ENCODE measurements at places on chromosomes 5 and 9.

- DNase-seq: no peak
Observed at GRCh38 chr9:136771907-136772415, 7.6 kb upstream of the LCN15 start.

DNA sequence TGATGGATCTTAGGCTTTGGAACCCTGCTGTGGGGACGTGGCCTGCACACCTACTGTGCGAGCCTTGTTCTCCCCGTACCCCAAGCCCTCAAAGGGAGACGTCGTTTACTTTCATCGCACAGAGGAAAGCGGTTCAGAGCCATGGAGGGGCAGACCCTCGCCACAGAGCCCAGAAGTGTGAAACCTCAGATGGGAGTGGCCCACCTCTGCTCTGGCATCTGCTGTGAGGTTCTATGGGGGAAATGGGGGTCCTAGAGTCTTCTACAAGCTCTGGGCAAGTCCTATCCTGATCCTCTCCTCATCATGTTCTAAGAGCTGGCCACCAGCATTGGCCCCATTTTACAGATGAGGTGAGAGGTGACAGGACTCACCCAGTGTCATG is 3.7 kb upstream of the RNF44 start:
- DNase-seq: no peak

- DNase-seq: peak; percentile 31
Observed at GRCh38 chr9:5364294-5365024, 24.8 kb upstream of the RLN1 start.

- peak; percentile 34 for DNase-seq
Observed at GRCh38 chr5:121251954-121252353, 599.7 kb upstream of the FTMT start.

GRCh38 chr5:132526974-132527564 is 16.3 kb downstream of the IL5 start:
- DNase-seq: peak; percentile 61

- no peak for DNase-seq
Observed at GRCh38 chr5:113218906-113219517, 215.8 kb downstream of the TSSK1B start.

DNA sequence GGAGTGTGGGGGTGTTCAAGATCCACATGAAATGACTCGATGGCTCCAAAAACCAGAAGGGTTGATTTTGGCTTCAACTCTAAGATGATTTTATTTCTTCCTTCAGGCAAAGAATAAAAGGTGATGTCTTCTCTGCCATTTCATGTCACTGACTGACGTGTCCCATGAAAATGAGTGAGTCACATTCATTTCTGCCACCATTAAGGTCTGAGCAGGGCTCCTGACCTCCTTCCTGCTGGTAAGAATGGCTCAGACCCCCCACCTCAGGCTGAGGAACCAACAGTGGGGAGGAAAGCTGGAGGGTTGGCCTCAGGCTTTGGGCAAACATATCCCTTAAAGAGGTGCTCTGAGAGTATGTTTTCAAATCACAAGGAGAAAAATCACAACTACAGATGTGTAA is 53.9 kb upstream of the ZNF354A start:
- DNase-seq: no peak

DNA sequence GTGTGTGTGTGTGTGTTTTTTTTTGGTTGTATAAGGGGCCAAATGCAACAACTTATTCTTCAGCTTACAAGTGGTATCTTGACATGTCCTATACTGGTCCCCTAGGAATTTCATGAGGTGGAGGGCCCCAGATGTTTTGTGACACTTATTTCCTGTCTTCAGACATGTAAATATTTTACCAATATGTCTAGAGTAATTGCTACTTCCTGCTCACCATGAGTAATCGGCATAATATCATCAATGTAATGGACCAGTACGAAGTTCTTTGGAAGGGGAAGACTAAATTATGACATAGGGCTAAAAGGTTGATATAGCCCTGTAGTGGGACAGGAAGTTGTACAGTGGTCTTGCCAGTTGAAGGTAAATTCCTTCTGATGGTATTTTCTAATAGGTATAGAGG is 3.7 kb upstream of the OTULIN start:
- no peak for DNase-seq

GRCh38 chr9:127087411-127087810 is 35.0 kb downstream of the ANGPTL2 start:
- DNase-seq: no peak

GRCh38 chr5:159309689-159310433 is 20.4 kb downstream of the IL12B start:
- DNase-seq: no peak

DNA sequence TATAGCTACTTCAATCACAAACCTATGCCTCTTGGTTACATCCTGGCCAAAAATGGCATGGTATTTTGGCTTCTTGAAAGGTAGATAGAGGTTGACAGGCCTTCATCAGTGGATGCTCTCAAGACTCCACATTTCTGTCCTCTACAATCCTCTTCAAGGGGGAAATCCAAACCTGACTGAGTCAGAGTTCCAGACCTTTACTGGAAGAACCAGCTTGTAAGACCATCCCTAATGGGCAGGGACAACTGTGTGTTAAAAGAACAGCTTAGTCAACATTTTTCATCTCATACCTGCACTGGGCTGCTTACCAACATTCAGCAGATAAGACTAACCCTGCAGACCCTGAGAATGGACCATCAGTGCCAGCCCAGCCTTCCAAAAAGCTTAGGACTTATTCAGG is 155.7 kb downstream of the CDK5RAP2 start:
- no peak for DNase-seq

Measured in RKO (cell line).